Activated CD4-positive, CD25-positive, alpha-beta regulatory T cell treated with anti-CD3 and anti-CD28 coated beads, Interleukin-2, amount 50 U/mL, for 16 hours (primary cell): ENCODE measurements at places on chromosomes 11 and 22.

DNA sequence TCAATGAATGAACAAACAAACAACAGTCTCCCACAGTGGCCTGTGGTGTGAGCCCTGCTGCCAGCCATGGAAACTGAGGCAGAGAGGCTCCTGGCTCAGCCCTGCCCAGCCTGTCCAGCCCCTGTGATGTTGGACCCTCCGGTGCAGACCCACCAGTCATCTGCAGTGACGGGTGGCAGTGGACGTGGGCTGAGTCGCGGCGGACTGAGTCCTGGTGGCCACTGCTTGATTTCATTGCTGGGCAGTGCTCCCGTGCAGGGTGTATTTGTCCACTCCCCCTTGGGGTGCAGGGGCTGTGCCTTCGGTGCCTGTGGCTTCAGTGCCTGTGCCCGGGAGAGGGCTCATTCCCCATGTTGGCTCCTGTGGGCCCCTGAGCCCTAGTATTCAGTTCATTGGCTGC, 31.9 kb upstream of the MUC5AC start:
- DNase-seq, result no peak

GRCh38 chr11:69887841-69888427, 68.7 kb upstream of the FGF3 start:
- no peak for DNase-seq

- no peak for DNase-seq
Measured at GRCh38 chr11:44608991-44609782, 43.7 kb downstream of the CD82 start.

DNA sequence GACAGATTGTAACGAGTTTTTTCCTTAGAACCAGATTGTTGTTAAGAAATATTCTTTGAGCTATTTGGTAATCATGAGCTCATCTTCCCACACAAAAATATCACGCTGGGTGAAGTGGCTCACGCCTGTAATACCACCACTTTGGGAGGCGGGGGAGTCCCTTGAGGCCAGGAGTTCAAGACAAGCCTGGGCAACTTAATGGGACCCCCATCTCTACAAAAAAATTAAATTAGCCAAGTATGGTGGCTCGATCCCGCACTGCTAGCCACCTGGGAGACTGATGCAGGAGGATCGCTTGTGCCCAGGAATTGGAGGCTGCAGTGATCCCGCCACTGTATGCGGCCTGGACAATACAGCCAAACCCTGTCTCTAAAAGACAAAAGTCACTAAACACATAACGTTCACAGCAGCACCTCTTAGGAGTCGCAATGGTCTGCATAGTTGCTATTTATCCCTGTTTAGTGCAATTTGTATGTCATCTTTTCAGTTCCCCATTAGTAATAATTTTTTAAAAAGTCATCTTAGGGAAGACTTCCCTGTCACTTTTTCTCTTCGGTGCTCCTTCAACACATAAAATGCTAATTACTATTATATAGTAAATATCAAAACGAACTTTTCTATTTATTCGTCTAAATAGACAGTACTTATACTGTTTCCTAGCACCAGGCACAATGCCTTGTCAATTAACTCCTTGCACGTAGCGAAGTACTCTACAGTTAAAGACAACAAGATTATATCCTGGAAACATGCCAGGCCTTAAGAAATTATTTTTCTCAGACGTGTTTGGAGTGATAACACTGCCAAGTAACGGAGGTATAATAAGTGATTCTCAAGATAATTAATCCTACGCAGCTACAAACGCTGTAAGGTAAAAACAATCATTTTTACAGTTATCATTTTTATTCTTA, 1.1 kb downstream of the ST13 start:
- no peak for DNase-seq

DNA sequence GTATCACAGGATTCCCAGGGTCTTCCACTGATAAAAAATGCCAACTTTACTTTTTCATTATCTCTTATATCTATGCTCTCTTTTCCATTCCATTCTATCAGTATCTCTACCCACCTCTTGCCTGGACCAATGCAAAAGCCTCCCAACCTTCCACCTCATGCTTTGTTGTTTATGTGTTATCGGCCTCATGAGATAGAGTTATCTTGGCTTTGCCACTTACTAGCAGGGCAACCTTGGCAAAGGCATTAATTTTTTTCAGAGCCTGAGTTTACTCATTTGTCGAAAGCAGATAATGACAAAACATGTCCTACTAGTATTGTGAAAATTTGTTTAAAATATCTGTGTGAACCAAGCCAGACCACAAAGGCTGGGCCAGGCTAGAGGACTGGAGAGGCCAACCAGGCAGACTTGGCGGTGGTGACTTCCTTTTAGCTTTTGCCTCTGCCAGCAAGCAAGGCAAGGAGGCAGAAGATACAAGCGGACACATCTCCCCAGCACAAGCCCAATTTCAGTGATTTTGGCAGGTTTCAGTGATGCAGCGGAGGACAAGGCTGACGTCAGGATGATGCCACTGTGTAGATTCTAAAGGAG, 106.9 kb downstream of the ADAMTS15 start:
- no peak for DNase-seq

DNA sequence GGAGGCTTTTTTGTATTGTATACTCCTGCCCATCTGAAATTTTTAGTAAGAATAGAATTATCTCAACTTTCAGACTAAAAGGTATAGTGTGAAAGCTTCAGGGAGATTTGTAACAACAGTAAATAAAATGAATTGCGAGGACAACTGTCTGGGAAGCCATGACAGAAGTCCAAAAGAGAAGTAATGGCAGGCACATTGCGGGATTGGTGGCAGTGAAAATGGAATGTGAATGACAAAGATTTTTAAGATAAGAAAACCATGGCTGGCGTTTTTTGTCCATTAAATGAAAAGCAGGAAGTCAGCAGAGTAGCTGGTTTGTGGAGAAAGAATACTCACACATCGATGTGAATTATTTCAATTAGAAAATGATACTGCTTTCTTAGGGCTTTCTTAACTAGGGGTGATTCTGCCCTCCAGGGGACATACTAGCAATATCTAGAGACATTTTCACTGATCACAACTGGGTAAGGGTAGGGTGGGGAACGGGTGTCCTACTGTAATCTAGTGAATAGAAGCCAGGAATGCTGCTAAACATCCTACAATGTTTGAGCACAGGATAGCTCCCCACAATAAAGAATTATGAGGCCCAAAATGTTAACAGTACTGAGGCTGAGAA, 1.6 kb downstream of the NPAT start:
- no peak for DNase-seq

- no peak for DNase-seq
Measured at GRCh38 chr11:116507016-116507415, 265.8 kb downstream of the BUD13 start.

DNA sequence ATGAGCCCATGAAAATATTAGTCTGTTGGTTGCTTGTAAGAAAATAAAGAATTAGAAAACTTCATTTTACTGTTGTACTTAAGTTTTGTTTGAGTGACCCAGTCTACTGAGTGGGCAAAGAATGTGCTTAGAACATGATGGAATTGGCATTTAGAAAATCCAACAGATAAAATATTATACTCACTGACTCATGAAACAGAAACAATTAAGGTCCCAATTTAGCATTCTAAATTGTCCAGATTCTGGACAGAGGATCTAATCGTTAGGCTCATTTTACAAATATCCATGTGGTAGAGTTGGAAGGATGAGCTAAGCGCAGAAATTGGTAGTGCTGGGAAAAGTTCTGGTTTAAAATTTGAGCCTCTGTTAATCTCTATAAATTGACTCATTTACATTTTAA, 45.4 kb downstream of the METTL15 start:
- DNase-seq, result no peak

DNA sequence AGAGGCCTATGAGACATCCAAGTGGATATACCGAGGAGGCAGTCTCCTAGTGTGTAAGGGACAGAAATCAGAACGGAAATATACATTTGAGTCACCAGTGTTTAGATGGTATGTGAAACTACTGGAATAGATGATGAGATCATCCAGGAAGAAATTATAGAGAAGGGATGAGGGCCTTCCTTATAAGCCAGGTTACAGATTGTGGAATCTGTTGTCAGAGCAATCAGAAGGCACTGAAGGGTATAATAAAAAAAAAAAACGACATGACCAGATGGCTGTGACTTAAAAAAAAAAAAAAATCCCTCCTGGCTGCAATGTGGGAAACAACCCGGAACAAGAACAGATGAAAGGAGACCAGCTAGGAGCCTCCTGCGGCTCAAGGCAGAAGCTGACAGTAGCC, 2.7 kb downstream of the MAJIN start:
- no peak for DNase-seq

DNA sequence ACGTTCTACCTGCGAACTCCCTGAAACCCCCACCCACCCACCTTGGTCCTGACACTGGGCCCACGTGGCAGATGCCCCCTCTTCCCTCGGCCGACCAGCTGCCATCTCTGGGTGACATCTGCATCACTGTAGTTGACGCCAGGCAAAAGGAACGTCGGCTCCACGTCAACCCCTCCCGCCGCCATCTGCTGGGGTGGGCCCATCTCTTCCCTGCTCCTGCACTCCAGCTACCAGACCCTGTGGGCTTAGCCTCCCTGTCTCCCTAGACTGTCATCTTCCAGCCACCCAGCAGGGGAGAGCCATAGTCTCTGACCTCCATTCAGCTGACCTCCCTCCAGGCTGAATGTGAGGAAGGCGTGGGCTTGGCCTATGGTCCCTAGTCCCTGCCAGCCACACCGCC, 21.4 kb downstream of the CHID1 start:
- no peak for DNase-seq

GRCh38 chr11:30206249-30206996, 24.4 kb upstream of the FSHB start:
- no peak for DNase-seq

DNA sequence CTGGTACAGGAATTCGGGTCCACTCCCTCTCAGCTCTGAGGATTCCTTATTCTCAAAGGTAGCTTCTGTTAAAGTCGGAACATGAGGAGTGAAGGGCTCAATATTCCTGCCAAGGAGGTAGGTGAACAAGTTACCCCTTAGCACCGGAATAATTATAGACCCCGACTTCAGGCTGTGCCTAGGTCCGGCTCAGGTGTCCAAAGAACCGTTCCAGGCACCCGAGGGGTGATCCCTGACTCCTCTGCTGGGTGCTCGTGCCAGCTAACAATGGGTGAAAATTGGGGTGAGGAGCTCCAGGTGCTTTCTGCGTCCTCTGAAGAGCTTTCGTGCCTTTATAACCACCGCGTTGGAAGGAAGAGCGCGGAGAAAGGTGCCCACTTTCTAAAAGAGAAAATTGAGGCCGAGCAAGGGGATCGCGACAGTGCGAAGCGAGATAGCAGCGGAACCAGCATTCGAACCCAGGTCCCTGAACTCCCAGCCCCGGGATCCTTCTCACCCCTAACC, 393 bp downstream of the CYB561A3 start:
- DNase-seq, result no peak

DNA sequence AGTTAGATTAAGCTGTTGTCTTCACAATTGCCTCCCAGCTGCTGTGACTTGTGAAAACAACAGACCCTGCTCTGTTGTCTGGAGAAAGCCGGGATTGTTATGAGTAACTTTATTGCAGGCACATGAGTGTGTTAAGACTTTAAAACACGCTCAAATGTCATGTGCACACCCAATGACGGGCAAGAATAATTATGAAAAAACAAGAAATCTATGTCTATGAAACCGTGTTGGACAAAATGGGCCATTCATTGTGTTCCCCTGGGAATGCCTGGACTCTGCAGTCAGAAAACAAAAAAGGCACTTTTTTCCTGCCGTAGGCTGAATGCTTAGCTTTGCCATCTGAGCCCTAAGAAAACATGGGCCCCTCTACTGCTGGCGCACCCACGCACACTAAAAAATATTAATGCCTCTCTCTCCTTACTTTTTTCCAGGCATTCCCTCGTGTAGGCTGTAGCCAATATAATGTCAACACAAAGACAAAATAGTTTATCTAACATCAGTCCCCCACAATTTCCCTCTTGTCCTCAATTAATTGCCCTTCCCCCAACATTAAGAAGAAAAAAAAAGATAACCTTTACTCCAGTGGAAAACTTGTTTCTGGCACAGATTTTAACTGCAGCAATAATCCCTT, 207.9 kb downstream of the SOX6 start:
- DNase-seq, result no peak

DNA sequence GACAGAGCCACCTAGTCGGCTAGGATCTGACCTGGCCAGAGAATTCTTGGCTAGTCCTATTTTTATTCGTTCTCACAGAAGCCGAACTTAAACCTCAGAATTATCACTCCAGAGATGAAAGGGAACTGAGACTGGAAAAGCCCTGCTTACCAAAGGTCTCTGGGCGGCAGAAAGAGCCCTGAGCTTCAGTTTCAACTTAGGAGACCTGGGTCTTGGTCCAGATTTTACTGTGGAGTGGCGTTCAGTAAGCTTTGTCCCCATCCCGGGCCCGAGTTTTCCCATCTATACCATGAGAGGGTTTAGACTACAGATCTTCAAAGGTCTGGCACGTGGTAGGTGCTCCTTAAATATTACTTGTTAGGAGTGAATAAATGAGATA, 516 bp downstream of the NEU3 start:
- no peak for DNase-seq

DNA sequence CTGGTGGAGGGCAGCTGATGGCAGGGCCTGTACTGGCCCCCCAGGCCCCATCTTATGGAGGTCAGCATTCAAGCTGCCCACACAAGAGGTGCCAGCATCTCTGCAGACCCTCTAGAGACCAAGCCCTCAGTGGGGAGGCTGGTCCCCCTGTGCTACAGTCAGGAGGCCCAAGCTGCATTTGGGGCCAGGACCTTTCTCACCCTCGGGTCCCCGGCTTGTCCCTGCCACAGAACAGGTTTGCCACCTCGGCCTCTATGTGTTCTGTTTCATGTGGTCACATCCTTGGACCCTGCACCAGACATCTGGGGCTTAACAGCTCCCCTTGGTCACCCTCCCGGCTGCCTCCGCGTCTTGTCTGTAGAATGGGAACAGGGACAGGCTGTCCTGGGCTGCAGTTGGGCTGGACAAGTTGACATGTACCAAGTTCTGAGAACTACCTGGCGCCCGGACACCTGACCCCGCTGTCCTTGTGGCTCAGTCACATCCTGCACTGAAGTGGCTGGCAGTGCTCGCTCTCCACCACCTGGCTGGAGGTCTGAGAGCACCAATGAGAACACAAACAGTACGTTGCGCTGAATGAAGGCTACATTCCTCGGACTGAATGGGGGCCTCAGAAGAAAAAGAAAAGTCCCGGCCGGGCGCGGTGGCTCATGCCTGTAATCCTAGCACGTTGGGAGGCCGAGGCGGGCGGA, 2.7 kb upstream of the PLXNB2 start:
- no peak for DNase-seq

DNA sequence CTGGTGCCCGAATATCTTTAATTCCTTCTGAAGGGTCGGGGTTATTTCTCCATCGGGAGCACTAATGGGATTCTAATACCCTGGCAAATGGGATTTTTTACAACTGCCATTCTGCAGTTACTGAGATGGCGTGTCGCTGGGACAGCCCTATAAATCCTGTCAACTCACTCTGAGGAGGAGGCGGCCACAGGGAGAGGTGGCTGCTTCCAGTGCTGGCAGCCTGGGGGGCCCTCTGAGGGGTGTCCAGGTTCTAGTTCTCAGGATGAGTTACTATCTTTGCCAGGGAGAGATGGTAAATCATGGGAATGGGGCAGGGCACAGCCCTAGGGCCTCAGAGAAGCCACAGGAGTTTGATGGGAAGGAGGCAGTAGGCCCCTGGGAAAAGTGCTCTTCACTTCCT, 135.9 kb downstream of the NTM start:
- no peak for DNase-seq

GRCh38 chr11:35324183-35324886, 95.0 kb downstream of the SLC1A2 start:
- no peak for DNase-seq
